ENCODE measurements at places on chromosomes 11 and 22.

DNA sequence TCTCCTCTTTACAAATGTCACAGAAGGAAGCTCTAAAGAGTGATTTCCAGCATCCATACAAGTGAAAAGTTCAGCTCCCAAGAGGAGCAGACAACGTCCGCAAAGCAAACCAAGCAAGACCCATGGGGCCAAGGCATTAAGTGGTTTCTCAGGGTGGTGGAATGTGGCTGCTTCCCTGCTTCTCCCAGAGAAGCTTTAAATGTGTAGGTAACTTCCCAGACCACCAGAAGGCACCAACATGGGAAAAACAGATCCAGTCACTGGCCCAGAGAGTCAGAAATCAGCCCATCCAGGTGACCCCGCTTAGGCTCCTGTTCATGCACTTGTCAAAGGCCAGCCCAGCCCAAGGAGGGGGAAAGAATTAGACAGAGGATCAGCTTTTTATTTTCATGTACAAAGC, 13.3 kb upstream of the PHF21A start:
- no peak for DNase-seq

- no peak for DNase-seq
Observed at GRCh38 chr11:17171916-17172315, 35.9 kb downstream of the PIK3C2A start.

- no peak for DNase-seq
Observed at GRCh38 chr22:49662681-49663080, 165.0 kb downstream of the BRD1 start.

- DNase-seq = no peak
Observed at GRCh38 chr22:20037419-20037818, 16.5 kb downstream of the TANGO2 start.

DNA sequence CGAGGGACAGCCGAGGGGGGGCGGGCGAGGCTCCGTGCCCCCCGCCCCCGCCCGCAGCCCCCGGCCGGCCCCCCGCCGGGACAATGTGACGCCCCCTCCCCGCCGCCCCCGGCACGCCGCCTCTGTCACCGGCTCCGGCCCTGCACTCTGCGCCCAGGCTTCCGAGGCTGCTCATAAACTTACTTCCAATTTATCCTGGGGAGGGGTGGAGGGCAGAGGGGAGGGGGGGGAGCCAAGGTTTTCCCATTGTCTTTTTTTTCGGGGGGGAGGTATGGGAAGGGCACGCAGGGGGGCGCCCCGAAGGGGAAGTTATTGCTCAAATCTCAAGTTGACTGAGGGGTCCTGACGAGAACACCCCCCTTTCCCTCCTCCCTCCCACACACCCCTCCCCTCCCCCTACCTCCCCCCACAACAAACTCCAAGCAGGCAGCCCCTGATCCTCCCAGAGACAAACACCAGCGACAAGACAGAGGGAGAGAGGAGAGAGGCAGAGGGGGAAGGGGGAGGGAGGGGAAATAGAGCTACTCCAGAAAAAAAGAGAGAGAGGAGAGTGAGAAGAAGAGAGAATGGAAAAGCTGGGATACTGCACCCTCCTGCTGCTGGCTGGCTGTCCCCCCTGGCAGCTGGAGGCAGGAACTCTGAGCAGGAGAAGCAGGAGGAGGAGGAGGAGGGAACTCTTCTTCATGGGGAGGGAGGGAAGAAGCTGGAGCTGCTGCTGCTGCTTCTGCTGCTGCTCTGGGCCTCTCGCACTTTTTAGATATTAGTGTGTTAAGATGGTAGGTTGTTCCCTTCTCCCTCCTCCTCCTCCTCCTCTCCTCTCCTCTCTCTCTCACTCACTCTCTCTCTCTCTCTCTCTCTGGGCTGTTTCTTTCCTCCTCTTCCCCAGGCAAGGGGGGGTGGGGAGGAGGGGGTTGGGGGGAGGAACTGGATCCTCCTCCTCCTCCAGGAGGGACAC, 631 bp downstream of the PHF21A start:
- DNase-seq = peak; percentile 8

- no peak for DNase-seq
Observed at GRCh38 chr11:126630893-126631798, 275.7 kb downstream of the ST3GAL4 start.

DNA sequence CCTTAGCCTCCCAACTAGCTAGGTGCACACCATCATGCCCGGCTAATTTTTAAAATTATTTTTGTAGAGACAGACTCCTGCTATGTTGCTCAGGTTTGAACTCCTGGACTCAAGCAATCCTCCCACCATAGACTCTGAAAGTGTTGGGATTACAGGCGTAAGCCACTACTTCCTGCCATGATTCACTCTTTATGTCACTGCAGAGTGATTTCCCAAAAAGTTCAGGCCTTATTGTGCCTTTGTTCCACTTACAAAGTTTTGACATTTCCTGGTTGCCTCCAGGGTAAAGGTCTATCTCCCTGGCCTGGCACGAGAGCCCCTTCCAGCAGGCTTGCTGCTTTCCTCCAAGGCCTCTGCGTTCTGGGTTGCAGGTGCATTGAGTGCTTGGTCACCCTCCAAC, 44.6 kb upstream of the RIC3 start:
- no peak for DNase-seq

DNA sequence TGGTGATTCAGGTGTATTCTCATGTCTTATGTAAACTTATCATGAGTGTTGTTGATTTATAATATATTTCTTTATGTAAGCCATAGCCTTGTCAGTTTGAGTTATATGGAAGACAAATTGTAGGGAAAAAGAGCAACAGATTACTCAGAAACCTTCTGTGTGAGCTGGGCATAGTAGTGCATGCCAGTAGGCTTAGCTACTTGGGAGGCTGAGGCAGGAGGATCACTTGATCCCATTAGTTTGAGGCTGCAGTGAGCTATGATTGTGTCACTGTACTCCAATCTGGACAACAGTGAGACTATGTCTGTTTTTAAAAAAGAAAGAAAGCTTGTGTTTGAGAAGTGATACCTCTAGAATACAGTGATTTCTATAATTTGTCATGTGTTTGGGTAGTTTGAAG, 2.2 kb upstream of the RAB30 start:
- DNase-seq = no peak

DNA sequence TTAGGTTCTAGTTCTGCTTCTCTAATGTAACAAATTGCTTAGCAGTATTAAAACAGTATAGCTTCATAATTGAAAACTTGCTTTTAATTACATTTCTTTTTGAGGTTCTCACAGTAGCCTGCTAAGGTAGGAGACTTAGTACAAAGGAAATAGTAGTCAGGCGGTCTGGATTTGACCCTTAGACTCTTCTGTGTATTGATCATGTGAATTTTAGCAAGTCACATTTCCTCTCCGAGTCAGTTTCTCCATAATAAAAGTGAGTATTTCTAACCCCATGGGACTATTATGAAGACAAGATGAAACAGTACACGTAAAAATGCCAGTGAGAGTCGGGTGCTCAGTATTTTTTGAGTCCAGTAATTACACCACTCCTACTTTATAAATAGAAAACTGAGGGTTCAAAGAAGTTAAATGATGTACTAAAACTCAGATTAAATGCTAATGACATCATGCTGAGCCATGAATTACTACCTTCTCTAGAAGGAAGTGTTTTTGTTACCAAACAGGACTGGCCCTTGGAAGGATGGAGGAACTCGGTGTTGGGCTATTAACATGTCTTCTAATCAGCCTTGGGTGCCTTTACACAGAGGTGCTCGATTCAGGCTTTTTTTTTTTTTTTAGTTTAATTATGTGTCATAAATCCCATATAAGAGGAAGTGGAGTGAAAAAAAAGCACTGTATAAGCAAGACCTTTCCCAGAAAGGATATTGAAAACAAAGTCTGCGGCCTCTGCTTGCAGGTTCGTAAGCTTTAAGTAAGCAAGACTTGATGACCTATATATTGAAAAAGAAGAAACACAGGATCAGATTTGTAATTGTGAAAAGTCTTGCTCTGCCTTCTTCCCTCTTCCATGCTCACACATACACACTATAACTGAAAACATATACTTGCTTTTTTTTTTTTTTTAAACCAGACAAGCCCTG, 109.0 kb downstream of the EMSY start:
- no peak for DNase-seq

GRCh38 chr22:46463435-46464227, 73.8 kb downstream of the CELSR1 start:
- no peak for DNase-seq

GRCh38 chr22:20245577-20246367, 22.3 kb downstream of the RTN4R start:
- DNase-seq = peak; percentile 24

- DNase-seq = no peak
Observed at GRCh38 chr22:28902490-28902889, 19.1 kb downstream of the ZNRF3 start.

GRCh38 chr11:70471254-70471653, 72.9 kb downstream of the CTTN start:
- DNase-seq = peak; percentile 36

DNA sequence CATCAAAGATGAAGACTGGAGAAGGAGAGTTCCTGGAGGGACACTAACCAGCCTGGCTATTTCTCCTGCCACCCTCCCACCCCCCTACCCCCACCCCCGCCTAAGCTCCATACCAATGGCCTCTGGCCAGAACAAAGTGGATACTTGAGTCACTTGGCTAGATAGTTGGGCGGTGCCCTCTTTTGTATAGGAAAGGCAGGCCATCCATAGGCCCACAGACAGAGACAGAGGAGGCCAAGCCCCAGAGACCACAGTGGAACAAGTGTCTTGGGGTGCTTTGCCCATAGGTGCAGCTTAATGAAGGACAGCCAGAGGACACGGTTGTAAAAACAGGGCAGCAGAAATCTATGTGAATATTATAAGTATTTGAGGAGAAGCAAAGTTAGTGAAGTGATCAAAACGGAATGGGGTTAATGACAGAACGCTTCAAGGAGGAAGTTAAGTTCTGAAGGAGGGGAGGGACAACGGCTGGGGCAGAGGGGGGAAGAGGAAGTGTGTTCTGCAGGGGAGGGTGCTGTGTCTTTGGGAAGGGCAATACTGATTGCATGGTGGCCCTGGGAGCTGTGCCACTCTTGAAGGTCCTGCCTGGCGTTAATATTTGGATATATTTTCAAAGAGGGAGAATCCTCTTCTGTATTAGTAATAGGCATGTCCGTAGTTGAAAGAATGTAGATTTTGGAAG, 32.7 kb downstream of the FLI1 start:
- peak; percentile 53 for DNase-seq

GRCh38 chr11:20197881-20198280, 37.6 kb upstream of the DBX1 start:
- no peak for DNase-seq

DNA sequence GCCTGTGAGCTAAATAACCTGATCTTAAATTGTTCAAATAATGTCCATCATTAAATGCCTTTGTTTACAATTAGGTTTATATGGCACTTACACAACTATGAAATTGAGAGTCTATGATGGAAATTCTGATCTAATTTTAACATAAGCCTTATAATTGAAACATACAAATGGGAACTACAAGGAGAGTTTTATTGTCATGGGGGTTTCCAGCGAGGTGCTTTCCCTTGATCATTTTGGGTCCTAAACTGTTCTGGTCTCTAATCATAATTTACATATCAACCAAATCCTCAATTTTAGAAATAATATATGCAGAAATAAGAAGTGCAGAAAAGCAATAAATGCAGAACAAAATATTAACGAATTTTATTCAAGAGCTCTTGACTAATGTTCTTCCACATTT, 44.9 kb downstream of the RRAS2 start:
- DNase-seq = no peak

DNA sequence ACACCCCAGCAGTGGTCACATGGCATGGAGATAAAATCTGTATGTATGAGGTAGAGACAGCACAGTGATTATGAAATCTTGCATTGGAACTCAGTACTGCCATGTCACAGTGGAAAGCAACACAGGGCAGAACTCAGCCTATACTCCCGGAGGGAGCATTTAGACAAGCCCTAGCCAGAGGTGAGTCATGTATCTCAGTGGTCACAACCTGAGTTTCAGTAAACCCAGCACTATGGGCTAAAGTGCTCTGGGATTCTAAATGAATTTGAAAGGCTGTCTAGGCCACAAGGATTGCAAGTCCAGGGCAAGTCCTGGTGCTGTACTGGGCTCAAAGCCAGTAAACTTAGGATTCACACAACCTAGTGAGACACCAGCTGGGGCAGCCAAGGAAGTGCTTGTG, 1717.1 kb upstream of the RAG2 start:
- DNase-seq = no peak

GRCh38 chr22:41288245-41288946, 2.4 kb upstream of the RANGAP1 start:
- no peak for DNase-seq

- no peak for DNase-seq
Observed at GRCh38 chr11:9716275-9717039, 52.6 kb downstream of the SWAP70 start.

DNA sequence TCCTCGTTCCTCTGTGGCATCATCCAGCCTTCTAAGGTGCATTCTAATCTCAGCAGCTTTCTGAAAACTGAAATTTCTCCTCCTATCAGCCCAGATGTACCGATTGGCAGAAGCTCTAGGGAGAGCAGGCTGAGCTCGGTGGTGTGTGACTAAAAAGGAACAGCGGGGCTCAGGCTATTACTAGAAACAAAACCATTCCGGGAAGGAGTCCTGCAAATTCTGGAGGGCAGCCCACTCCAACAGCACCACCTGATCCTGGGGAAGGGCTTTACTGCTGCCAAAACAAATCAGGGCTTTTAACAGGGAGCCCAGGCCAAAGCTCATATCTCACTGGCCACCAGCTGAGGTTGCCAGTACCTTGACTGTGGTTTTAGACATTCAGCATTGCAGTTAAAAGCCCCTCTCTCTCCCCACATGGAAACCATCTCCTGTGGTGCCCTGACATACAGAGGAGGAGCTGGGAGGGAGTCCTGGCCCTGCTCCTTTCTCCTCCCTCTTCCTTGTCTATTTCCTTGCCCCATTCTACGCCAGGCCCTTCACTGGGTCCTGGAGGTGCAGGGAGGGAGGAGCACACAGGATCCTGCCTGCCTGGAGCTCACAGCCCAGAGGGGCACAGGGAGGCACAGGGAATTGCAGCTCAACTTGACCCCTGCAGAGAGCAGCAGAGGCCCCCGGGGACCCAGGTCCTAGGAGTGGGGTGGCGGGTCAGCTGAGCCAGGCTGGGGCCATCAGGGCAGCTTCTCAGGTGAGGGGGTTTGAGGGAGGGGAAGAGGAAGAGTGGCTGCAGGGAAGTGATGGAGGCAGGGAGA, 889 bp downstream of the PLAAT4 start:
- DNase-seq = peak; percentile 24

- no peak for DNase-seq
Observed at GRCh38 chr11:77020734-77021133, 13.5 kb upstream of the B3GNT6 start.

GRCh38 chr11:3121416-3121815, 43.7 kb downstream of the OSBPL5 start:
- DNase-seq = no peak

GRCh38 chr22:50698546-50698945, 25.9 kb downstream of the SHANK3 start:
- no peak for DNase-seq

DNA sequence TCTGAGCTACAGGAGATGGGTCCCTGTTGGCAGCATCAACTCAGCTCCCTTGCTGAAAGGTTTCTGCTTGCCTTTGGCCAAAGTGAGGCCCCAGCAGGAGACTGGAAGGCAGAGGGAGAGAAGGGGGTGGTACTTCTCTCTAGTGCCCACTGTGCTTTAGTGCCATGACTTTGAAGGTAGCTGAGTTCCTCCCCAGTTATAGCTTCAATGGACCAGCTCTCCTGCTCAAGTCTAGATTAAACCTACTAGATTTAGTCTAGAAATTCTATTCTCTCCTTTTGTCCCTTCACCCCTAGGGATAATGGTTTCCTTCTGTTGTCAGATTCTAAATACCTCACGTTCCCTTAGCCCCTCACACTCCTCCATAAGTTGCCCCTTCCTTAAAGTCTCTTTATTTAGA, 119.2 kb downstream of the TIMP3 start:
- DNase-seq = no peak

- no peak for DNase-seq
Observed at GRCh38 chr11:28460348-28460747, 352.2 kb downstream of the METTL15 start.

- no peak for DNase-seq
Observed at GRCh38 chr11:63572026-63572688, 9.0 kb upstream of the PLAAT2 start.

Data from CD8-positive, alpha-beta T cell (primary cell).